ENCODE measurements at places on chromosomes 7 and 10.
A peak's percentile ranks its signal among the peaks of the same experiment; 100 is the strongest.

GRCh38 chr7:109336531-109336930 lies 766.9 kb downstream of the DNAJB9 start:
- DNase-seq: no peak

GRCh38 chr10:123395906-123396305 lies 241.7 kb downstream of the BUB3 start:
- DNase-seq: no peak

DNA sequence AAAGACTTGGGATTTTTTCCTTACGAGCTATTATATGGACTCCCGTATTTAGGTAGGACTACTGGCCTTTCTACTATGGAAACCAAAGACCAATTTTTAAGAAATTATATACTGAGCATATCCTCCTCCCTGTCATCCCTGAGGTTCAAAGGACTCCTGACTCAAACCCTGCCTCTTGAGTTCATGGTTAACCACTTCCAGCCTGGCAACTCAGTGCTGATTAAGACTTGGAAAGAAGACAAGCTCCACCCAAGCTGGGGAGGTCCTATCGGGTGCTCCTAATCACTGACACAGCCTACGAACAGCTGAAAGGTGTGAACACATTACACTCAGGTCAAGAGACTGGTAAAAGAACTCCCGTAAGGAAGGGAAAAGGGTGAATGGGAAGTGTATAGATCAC lies 66.8 kb downstream of the LYZL2 start:
- DNase-seq: no peak

GRCh38 chr10:3036155-3037021 lies 31.0 kb upstream of the PFKP start:
- DNase-seq: no peak

- no peak for DNase-seq
Observed at GRCh38 chr10:88968391-88968790, 15.8 kb upstream of the ACTA2 start.

GRCh38 chr7:152369518-152369917 lies 66.3 kb downstream of the KMT2C start:
- no peak for DNase-seq

DNA sequence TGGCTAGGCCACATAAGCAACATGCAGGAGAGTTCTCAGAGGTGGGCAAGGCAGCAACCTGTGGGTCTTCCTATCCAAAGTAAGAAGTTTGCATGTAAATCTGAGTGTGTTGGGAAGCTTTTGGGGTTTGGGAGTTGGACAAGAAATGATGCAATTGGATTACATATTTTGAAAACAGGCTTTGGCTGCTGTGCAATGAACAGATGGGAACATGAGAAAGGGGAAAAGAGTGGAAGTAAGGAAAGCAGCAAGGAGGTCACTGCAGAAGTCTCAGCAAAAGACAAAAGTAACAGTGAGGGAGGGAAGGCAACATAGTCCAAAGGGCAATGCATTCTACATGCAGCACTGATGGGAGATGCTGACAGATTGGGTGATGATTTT lies 61.1 kb upstream of the C10orf90 start:
- DNase-seq: no peak

GRCh38 chr10:88092265-88092664 lies 228.8 kb downstream of the PTEN start:
- no peak for DNase-seq

DNA sequence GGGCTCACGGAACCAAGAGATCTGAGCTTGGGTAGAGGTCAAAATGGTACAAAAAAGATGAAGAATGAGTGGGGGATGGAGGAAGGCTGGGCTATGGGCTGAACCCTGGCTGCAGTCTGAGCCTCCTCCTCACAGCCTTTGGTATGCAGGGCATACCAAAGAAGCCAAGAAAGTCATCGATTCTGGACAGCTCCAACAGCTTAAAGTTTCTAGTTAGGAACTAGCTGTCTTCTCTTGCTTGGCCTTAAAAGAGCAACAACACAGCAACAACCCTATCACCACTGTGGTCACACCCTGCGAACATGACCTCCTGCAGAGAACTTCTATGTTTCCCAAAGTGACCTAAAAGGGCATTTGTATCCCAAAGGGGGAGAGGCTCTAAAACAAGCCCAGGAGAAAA lies 126.1 kb upstream of the EFCAB10 start:
- no peak for DNase-seq

DNA sequence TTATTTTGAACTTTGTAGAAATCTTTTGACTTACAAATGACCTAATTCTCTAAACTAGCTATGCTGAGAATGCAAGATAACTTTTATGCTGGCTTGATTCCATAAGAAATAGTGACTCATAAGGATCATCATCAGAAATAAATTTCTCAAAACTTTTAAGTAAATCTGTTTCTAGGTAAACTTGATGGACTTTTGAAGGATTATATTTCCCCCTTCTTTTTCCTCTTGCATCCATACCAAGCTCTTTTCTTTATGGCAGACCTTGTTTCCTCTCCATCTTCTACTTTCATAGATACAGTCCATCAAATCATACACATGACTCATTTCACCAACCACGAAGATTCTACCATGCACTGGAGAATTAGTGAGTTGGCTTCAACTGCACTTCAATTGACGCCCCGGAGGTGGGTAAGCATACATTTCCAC lies 336.3 kb downstream of the KCNMA1 start:
- no peak for DNase-seq

DNA sequence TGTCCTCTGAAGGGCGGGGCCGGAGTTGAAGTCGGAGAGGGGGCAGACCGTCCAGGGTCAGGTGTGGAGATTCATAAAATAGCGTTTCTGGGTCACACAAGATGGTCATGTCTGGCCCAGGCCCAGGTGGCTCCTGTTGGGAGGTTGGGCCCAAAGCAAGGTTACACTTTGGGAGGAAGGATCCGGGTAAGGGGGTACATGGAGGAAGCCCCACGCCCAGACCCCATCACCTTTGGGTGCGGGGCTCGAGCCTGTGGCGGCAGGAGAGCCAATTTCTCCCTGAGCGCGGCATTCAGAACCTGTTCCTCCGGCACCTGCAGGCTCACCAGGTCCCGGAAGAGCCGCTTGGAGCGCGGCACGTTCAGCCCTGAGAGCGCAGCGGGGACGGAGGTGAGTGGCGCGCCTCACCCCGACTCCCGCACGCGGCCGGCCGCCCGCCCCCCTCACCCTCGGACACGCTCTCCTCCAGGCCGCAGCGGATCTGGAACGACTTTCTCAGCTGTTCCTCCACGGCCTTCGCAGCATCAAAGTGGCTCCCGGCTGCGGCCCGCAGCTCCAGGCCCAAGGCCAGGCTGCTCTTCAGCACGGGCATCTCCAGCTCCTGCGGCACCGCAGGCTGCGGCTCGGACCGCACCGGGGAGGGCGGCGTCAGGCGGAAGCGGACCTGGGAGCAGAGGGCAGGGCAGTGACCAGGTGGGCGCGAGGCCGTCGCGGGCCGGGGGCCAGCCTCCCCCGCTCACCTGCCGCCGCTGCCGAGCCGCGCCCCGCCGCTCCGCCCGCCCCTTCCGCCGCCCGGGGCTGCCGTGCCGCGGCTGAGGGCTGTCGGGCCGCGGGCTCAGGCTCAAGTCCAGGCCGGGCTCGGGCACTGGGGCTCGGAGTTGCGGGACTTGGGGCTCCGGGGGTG lies 644 bp downstream of the PPP1R35 start:
- DNase-seq: no peak

DNA sequence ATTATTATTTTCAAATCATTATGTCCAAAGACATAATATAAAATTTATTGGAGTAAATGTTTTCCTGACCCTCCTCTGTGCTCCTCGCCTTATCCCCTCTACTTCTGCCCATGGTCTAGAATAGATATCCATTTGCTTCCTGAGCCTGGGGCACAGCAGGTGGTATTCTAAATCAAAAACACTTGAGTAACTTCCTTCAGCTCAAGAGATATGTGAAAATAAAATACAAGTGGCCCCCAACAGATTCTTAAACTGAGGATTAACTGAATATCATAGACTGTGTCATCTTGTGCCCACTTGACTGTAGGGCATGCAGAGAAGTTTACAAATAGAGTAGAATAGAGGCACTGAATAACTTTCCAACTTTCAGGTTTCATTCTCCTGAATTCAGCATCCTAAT lies 59.1 kb downstream of the HGF start:
- DNase-seq: no peak

DNA sequence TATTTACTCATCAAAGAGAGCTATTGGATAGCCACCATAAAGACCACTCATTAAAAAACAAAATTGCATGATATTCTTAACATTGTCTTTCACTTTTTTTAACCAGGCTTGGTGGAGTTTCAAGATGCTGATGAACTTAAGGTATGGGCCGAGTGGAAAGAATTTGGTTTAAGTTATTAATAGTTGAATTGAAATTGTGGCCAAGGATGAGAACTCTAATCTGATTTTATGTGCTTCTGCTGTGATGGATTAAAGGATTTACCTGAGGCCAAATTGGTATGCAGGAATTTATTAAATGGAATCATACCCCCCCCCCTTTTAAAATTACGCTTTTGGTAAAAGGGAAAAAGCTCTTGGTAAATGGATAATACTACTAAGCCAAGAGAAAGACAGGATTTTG lies 33.8 kb upstream of the TOMM7 start:
- no peak for DNase-seq

DNA sequence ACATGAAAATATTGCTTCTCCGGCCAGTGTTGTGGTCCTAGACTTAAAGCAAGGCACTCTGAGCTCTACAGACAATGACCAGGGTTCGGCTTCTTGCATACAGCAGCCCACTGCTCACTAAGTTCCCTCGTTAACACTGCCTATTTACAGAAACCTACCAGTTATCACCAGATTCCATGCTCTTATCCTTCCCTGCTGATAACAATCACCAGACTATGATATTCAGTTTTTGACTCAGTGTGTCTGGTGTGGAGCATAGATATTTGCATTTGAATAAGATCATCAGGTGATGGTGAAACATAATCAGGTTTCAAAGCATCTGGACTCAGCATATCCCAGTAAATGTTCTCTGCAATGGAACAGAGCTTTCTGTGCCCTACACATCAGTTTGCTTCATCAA lies 182.3 kb downstream of the SNX13 start:
- peak; percentile 97 for DNase-seq

GRCh38 chr7:129877146-129877792 lies 75.5 kb downstream of the UBE2H start:
- no peak for DNase-seq

GRCh38 chr7:122212754-122213153 lies 68.7 kb upstream of the AASS start:
- no peak for DNase-seq

DNA sequence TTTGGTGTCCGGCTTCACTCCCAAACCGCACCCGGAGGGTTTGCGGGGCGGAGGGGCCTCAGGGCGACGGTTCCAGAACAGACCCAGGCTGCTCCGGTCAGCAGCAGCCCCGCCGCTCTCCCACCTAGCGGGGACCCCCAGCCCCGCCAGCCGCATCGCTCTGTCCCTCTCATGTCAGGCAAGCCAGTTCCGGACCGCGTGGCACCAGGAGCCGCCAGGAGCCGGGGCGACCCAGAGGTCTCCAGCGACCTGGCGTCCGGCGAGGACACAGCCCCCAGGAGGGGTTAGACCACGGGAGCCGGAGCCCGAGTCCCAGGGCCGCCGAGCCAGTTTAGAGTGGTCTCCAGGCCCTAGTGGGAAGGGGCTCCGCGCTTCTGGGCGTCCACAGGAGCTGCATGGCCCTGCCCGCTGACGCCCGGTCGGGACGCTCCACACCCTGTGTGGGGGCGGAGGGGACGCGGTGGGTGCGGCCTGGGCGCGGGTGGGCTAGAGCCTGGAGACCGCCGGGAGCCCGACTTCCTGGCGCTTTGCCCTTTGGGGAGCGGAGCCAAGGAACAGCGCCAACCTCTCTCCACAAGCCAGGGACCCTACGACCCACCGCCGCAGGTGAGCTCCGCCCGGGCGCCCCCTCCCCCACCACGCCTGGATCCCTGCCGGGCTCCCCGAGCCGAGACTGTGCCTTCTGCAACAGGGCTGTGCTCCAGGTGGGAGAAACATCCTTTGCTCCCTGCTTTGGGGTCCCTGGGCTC lies 43.4 kb downstream of the ZNF117 start:
- DNase-seq: peak; percentile 27

DNA sequence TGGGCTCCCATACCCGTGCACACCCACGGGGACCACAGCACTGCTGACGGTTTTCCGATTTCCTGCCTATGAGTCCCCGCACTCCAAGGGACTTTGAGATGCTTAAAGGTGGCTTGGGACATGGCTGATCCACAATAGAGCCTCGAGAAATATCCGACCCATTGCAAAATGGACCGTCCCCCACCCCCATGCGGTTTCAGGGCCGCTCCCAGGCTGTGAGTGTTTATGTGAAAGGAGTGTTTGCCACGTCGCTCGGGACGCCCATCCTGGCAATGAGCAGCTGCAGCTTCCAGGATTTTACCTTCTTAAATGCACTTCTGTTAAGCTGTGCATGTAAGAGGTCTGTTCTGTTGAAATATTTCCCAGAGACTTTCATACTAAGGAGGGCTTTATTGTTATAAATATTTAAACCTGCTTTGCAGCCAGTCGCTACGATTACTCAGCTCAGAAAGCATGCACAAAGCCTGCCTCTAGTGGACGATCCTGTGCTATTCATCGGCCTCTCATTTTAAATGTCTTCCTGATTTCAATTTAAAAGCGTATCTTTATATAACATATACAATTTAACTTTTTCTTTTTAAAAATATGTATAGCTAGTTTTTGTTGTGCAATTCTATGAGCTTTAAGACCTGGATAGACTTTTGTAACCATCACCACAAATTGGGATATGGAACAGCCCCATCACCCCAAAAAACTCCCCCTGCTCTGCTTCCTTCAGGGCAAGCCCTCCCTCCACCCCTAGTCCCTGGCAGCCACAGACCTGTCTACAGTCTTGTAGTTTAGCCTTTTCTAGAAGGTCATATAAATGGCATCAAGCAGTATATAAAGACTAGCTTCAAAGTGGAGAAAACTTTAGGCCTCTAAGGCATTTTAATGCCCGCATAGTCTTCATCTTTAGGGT lies 418.3 kb downstream of the PAXIP1 start:
- peak; percentile 12 for DNase-seq

GRCh38 chr7:34430456-34430855 lies 227.6 kb upstream of the NPSR1 start:
- no peak for DNase-seq

- DNase-seq: no peak
Observed at GRCh38 chr7:110774071-110774470, 316.9 kb upstream of the LRRN3 start.

DNA sequence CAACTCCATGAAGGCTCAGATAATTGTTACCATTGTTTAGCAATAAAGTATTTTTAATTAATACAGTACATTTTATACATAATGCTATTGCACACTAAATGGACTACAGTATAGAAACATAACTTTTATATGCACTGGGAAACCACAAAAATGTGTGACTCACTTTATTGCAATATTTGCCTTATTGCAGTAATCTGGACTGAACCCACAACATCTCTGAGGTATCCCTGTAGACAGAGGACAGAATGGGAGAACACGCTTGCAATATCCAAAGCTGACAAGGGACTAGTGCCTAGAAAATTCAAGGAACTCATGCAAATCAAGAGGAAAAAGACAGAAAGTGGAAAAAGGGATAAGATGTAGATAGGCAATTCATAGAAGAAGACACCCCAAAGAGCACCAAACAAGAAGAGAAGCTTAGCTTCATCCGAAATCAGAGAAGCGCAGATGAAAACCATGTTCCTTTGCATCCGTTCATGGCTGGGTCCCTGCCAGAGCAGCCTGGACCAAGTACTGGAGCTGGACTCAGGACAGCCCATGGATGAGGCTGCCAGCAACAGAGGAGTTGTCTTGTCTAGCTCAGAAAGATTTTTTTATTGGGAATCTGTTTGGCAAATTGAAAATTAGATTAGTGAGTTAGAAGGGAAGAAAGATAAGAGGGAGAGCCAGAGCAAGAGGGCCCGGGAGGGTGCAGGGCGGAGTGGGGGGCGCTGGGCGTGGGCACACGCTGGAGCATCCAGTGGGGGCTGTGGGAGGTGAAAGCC lies 16.0 kb upstream of the GALNTL5 start:
- DNase-seq: peak; percentile 65

Data from SK-N-DZ (cell line).